ENCODE measurements at places on chromosomes 3 and 15.

DNA sequence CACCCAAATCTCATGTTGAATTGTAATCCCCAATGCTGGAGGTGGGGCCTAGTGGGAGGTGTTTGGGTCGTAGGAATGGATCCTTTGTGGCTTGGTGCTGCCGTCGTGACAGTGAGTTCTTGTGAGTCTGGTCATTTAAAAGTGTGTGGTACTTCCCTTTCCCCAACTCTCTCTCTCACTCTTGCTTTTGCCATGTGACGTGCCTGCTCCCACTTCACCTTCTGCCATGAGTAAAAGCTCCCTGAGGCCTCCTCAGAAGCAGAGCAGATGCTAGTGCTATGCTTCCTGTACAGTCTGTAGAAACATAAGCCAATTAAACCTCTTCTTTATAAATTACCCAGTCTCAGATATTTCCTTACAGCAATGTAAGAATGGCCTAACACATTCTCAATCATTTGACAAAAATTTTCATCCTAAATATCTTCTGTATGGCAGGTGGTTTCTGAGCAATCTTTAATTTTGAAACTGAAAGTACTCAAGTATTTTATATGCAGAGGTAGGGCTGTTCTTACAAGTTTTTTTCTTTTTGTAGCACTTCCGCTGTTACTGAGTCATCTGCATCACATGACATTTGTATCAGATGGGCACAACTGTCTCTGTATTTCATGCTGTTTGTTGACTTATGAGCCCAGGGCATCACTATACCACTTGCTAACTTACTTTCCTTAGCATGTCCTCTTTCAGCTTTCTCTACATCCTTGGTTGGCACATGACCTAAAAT lies 8.8 kb downstream of the RPL39L start:
- peak; percentile 21 for DNase-seq

DNA sequence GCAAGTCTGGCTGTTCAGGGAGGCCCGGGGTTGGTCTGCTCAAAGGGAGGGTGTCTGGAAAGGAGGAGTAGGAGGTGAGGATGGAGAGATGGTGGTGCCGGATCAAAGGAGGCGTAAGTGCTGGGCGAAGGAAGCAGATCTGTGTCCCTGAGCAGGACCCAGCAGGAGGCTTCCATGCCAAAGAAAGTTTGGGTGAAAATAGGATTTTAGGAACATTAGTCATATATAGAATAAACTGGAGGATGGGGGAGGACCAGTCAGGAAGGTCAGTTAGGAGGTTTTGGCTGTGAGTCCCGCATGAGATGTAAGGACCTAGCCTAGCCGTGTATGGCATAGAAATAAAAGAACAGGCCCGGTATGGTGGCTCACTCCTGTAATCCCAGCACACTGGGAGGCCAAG lies 28.6 kb upstream of the VPS8 start:
- DNase-seq, result no peak

DNA sequence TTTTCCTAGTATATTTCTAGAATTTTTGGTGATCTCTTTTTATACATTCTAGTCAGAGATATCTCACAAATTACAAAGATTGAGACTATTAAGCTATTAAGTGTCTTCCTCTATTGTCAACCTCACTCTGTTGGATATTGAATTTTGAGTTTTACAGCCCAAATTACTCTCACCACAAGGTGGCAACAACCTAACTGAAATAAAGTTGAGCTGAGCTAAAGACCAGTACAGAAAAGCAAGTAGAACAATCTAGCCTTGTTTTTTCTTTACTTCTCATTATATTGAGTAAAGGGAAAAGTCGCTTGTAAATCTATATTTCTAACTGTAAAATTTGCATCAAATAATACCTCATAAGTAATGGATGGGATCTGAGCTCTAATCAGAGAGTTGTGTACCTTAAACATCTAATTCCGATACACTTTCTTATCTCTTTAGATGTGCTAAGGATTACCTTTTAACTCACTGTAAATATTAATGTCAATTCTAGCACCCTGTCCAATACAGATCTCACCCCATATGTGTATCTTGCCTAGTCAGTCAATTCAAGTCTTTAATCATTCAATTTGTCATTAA lies 13.6 kb upstream of the COMMD2 start:
- peak; percentile 48 for DNase-seq

GRCh38 chr3:159964166-159964973 lies 24.3 kb upstream of the IL12A start:
- peak; percentile 63 for DNase-seq

DNA sequence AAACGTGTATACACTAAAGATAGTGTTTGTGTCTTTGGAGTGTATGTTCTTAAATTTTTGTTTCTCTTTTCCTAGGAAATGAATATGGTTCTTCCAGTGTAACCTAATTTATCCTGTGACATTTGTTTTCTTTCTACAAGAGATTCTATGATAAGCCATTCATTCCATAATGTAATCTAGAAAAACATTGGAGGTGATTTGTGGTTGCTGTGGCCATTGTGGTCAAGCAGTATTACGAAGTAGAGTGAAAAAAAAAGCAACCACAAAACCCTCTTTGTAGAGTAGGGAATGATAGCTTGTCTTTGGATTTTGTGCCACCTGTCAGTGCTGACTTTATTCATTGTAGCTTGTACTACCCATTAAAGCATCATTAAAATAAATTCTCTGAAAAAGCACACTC lies 1209.6 kb downstream of the ZPLD1 start:
- DNase-seq, result no peak

DNA sequence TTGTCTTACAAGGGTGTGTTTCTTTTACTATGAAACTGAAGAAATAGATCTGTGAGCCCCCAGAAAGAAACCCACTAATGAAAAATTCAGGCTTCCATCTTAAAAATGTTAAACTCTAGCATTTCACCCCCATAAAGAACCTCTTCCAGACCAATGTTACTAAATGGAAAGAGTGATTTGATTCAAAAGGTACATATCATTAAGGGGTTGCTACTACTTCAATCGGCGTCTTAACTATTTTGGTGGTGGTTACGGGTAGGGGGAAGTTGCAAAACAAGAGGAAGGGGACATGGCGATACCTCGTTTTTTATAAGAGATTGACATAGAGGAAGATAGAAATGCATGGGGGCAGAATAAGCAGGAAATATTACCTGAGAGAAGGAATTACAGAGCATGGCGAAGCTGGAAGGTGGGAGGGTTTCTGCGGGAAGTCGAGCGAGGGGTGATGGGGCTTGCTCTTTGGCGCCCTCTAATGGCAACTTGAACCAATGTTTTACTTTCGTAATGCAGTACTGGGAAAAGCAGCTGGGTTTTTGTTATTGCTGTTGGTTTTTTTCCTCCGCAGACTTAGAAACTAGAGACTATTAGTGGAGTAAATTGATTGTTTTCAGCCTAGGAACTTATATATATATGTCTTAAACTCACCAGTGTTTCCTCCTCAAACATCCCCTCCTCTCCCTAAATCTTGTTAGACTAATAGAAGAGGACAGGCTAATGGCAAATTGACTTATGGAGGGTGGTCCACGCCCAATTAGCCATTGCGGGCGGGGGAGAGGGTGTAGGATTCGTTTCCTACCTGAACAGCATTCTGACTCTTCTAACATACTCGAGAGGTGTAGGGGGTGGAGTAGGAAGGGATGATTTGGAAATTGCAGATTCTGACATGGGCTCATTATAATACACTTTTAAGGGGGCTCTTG lies 11.3 kb upstream of the SOX2 start:
- DNase-seq, result peak; percentile 82

- DNase-seq, result no peak
Measured at GRCh38 chr3:49570028-49570654, 15.9 kb downstream of the BSN start.

GRCh38 chr3:52385157-52385556 lies 59.7 kb downstream of the SEMA3G start:
- peak; percentile 57 for DNase-seq

GRCh38 chr15:67010898-67011616 lies 54.3 kb upstream of the SMAD3 start:
- no peak for DNase-seq

DNA sequence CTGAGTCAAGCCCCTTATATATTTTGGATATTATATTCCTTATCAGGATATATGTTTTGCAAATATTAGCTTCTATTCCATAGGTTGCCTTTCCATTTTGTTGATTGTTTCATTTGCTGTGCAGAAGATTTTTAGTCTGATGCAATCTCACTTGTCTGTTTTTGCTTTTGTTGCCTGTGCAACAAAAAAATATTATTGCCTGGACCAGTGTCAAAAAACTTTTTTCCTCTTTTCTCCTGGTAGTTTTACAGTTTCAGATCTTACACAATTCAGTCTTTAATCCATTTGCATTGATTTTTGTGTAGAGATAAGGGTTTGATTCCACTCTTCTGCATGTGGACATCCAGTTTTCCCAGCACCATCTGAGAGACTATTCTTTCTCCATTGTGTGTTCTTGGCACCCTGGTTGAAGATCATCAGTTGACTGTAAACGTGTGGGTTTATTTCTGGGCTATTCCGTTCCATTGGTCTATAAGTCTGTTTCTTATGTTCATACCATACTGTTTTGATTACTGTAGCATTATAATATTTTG lies 228.9 kb upstream of the NR2E3 start:
- DNase-seq, result no peak

- no peak for DNase-seq
Measured at GRCh38 chr3:37198547-37198946, 24.2 kb upstream of the LRRFIP2 start.

GRCh38 chr15:27454281-27455075 lies 483.5 kb downstream of the GABRG3 start:
- DNase-seq, result no peak

- DNase-seq, result peak; percentile 70
Measured at GRCh38 chr15:61115241-61115640, 113.9 kb downstream of the RORA start.

GRCh38 chr15:69606921-69607500 lies 154.4 kb downstream of the RPLP1 start:
- no peak for DNase-seq

DNA sequence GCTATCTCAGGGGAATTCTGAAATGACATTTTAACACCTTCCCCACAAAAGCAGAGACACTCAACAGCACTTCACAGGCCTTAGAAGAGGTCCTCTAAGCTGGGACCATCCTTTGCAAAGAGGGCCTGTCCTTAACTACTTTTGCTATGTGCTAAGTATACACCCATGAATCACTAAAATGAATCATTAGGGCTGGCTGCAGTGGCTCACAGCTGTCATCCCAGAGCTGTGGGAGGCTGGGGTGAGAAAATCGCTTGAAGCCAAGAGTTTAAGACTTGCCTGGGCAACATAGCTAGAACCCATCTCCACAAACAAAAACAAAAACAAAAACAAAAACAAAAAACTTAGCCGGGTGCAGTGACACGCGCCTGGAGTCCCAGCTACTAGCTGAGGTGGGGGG lies 53.9 kb upstream of the MELTF start:
- DNase-seq, result peak; percentile 71

DNA sequence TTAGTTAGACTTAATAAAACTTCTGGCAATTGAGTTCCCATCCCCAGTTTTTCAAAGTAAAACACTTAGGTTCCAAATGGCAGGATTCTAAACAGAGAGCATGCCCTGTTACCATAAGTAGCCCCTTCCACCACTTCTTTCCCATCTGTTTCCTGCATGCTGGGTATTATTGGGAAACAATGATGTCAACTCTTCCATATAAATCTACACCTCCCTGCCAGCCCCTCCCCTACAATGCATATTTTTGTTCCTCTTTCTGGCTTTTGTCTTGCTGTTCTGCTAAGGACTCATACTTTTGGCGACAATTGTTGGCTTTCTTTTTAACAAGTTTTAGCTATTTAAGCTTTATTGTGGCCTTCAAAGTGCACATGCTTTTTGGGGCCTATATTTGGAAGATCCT lies 11.1 kb downstream of the ARHGAP31 start:
- peak; percentile 50 for DNase-seq

DNA sequence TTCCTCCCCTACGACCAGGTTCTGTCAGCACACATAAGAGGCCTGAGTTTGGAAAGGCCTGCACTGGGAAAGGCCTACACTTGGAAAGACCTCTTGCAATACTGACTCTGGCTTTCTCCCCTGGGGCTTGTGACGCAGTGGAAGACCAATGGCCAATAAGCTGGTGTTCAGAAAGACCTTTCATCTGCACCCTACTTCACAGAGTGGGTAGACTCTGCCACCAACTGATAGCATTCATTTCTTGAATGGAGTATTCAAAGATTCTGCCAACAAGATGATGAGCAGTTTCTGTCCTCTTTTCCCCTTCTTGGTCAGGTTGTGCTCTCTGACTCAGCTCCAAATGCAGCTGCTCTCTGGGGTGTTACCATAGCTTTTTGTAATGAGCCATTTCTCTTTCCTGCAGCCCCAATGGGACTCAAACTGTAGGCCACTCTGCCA lies 48.8 kb downstream of the TIPARP start:
- DNase-seq, result peak; percentile 18

GRCh38 chr3:46953234-46954010 lies 23.1 kb downstream of the CCDC12 start:
- no peak for DNase-seq

- DNase-seq, result no peak
Measured at GRCh38 chr15:63969652-63970421, 76.4 kb downstream of the DAPK2 start.

GRCh38 chr3:7520059-7520458 lies 659.1 kb downstream of the GRM7 start:
- no peak for DNase-seq
